ENCODE measurements at places on chromosomes 12 and 14.

DNA sequence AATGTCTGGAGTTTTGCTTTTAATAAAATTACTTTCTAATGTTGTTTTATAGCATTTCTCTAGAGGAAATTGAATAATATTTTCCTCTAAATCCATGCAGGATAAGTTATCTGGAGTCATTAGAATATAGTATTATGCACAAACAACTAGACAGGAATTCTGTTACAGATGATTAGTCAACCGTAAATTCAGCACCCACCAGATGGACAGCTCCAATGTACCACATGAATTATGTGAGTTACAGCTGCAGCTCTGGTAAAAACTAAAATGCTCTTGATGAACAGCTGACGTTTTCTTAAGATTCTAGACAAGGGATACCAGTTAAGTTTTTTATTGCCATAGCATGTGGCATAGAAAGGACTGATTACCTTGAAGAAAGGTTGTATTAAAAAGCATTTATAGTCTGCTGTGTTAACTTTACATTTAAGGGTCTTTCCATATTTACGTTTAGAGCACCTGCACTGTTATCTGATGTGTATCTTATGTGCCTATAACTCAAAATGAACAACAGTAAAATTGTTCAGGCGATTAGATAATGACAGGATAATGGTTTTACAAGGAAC, 321.4 kb upstream of the LRFN5 start:
- peak; percentile 54 for DNase-seq

DNA sequence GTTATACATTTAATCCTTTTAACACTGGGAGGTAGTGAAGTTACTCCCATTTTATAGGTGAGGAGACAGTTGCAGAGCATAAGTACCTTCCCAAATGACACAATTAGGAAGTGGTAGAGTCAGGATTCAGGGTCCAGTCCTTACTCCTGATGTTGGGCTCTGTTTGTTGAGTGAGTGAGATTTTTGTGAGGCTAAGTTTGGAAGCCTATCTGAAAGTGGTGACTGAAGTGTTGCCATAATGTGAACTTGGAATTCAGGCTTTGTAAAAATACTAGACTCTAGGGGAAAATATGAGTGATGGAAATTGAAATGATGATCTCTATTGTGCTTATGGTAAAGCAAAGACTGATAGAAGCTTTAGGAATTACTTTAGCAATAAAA, 2.2 kb downstream of the NUDT4 start:
- no peak for DNase-seq

- no peak for DNase-seq
Measured at GRCh38 chr14:23636317-23637211, at the start of gene DHRS2. Gene DHRS2 (plus strand): TSS chr14:23636364. CDS start chr14:23638865, 2,501 bp downstream.

GRCh38 chr12:52366738-52367485, at the start of gene KRT85:
Gene KRT85 (minus strand): TSS chr12:52367481. CDS start chr12:52367405, 76 bp downstream.
- DNase-seq, result no peak

DNA sequence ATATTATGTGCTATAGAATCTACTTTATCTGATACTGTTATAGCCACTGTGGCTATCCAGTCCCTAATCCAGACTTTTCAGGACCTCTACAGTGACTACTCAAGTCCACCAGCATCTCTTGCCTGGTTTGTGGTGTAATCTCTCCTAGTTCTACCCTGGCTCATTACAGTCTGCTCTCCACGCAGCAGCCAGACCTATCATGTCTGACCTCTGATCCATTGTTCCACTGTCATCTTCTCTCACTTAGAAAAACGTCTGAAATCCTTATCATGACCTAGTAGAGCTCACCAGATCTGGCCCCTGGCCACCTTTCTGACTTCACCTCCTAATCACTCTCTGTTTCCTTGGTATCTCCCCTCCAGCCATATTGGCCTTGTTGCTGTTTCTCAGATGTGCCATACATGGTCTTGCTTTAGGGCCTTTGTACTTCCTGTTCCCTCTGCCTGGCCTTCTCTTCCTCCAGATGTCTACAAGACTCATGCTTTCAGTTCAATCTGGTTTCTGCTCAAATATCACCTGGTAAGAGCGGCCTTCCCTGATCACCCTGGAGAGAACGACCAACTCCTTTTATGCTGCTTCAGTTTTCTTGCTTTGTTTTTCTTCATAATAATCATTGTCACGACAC, 475.5 kb downstream of the AACS start:
- DNase-seq, result no peak

DNA sequence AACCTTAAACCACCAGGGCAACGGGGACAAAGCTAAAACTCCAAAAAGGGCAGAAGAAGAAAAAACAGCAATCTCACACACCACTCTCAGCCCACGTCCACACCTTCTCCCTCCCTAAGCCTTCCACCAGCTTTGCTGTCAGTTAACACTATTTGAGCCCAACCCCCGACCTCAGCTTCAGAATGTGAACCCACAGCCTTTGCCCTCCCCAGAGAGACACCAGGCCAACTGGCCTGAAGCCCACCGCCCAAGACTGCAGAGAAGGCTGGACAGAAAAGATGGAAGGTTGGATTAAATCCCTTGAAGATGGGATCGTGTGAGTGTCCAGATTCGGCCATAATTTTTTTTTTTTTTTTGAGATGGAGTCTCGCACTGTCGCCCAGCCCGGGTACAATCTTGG, 22.4 kb downstream of the IRF2BPL start:
- DNase-seq, result no peak

GRCh38 chr12:113142173-113142885, 6.8 kb upstream of the RASAL1 start:
- no peak for DNase-seq

GRCh38 chr14:95185033-95185766, 27.9 kb upstream of the DICER1 start:
- no peak for DNase-seq

- DNase-seq, result no peak
Measured at GRCh38 chr14:102817942-102818940, 41.0 kb downstream of the TRAF3 start.

- DNase-seq, result no peak
Measured at GRCh38 chr12:50142993-50143392, 24.2 kb downstream of the CERS5 start.

- no peak for DNase-seq
Measured at GRCh38 chr12:17326649-17327048, 720.7 kb upstream of the LMO3 start.
